ENCODE measurements at places on chromosomes 2 and 18.

- DNase-seq, result no peak
Observed at GRCh38 chr2:175136334-175137215, 31.4 kb downstream of the ATF2 start.

- DNase-seq, result no peak
Observed at GRCh38 chr2:134782792-134783191, 55.6 kb upstream of the ACMSD start.

DNA sequence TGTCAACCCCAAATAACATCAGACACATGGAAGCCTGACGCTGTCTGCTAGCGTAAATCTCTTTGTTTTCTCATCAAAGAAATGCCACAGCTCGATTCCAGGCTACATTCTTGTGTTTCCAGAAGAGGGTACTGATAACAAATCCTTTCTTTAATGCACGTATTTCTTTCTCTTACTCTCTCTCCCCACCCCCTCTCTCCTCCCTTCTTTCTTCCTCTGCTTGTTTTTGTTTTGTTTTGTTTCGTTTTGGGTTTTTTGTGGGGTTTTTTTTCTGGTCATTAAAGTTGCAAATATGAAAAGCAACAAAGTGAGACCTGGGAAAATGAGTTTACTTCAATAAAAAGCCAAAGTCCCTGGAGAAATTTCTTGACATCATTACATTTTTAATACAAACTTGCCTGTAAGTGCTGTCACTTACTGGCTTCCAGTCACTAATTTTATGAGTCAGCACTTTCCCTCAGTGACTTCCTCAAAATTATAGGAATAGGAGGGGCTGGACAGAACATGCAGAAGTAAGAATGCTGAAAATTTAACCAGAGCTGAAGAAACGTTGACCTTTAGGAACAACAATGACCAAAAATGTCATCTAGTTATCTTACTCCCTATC, 106.7 kb upstream of the NABP1 start:
- DNase-seq, result no peak

GRCh38 chr2:28642796-28643195, 108.8 kb upstream of the PPP1CB start:
- no peak for DNase-seq

DNA sequence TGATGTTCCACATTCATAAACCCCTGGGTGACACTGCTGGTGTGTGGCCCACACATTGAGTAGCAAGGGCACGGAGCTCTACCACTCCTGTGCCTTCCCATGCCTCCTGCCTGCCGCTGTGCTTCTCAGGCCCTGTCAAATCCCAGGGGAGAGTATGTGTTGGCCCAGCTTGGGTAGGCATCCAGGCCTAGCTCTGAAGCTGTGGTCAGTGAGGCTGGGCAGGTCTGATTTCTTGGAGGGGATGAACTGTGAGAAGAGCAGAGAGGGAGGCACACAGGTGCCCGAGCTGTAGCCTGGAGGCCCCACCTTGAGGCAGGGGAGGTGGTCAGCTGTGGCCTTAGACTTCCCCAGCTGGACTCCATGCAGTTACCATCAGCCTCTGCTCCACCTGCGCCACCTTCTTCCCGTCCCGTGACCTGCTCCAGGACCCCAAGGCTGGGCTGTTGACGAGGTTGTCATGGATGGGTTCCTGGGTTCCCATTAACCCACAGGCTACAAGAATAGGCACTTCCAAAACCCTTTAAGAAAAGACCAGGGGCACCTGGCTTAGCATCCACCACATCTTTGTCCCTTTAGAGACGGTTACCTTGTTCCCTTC, 23.6 kb downstream of the MCFD2 start:
- DNase-seq, result no peak

GRCh38 chr2:135965756-135966155, 19.7 kb downstream of the DARS1 start:
- DNase-seq, result no peak

GRCh38 chr18:9735238-9735637, 27.1 kb downstream of the RAB31 start:
- DNase-seq, result no peak

GRCh38 chr2:171163261-171163660, 2.6 kb upstream of the TLK1 start:
- DNase-seq, result no peak

DNA sequence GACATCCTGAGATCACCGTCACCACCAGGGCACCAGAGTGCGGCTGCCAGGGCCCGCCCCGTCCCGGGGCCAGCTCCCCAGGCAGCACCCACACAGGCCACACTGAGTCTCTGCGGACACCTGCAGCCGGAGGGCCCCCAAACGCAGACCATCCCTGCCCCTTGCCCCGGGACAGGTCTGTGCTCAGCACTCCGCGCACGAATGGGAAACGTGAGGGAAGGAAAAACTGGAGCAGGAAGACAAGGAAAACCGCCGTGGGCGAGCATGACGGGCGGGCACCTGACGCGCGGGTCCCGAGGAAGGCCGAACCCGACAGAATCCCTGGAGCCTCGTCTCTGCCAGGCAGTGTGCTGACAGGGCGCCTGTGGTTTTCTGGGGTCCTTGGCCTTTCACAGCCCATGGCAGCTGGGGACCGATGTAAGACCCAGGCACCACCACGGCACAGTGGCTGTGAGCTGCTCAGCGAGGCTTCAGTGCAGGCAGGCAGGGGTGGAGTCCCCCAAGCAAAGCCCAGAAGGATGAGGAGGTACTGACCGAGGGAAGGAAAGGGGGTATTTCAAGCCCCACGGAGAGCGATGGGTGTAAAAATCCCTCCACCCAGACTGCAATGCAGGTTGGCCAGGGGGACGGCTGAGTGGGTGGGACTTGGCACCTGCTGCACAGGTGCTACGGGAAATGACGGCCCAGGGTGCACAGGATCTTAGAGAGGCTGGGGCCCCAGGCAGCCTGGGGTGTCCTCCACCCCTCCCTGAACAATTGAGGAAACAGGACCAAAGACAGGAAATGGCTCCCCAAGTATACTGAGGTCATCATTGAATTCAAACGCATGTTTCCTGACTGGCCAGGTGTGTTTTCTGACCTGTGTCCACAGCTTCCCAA, 59.0 kb downstream of the PXDN start:
- no peak for DNase-seq

- no peak for DNase-seq
Observed at GRCh38 chr2:6926071-6926732, 9.0 kb downstream of the RNF144A start.

- DNase-seq, result no peak
Observed at GRCh38 chr2:214310319-214310718, 100.5 kb upstream of the VWC2L start.
